ENCODE measurements at places on chromosomes 5 and 9.

- no peak for DNase-seq
Measured at GRCh38 chr5:45686620-45687019, 9.6 kb downstream of the HCN1 start.

GRCh38 chr5:138754699-138755057 is 1.5 kb downstream of the CTNNA1 start:
- no peak for DNase-seq

- DNase-seq = no peak
Measured at GRCh38 chr5:2282034-2282690, 399.4 kb upstream of the IRX4 start.

- no peak for DNase-seq
Measured at GRCh38 chr9:133487331-133487725, 8.4 kb upstream of the SLC2A6 start.

DNA sequence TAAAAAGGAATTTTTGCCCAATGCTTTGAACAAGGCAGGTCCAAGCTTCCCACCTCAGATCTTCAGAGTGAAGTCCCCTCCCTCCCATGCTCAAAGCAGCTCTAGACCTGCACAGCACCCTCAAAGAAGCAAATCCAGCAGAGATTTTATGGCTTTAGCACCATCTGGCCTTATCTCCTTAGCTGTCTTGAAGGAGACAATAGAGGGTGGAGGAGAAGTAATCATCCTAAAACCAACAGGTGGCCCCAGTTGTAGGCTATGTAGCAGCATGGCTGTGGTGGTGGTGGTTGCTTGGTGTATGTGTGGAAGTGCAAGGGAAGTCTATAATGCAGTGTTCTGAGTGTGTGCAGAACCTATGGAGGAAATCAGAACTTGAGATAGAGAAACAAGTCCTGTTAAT is 140.1 kb downstream of the GRIA1 start:
- no peak for DNase-seq

DNA sequence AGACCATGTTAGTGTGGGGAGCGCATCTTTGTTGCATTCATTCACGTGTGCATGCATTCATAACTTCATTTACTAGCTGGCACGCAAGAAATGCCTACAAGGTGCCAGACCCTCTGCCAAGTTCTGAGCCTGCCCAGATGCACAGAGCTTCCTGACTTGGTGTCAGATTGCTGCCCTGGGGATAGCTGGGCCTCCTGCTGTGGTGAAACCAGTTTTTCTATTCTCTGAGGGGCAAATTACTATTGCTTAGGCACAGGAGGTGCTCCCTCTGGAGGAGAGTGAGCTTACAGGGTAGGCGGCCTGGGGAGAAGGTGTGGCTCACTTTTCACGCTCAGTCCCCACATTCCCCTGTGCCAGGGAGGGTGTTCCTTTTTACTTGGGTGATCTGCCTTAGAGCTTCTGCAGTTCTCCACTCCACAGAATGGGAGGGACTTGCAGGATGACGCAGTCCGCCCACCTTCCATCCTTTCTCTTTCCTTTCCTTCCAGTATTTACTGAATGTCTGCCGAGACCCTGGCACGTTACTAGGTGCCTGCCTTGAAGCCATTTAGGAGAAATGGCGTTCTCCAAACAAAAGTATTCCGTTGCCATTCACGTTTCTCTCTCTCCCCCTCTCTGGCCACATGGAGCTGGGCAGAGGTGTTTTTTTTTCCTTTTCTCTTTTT is 27.9 kb upstream of the CTNNA1 start:
- DNase-seq = peak; percentile 51

GRCh38 chr9:92561374-92562330 is 25.9 kb upstream of the ECM2 start:
- no peak for DNase-seq

- DNase-seq = no peak
Measured at GRCh38 chr9:2583308-2584013, 38.1 kb upstream of the VLDLR start.

DNA sequence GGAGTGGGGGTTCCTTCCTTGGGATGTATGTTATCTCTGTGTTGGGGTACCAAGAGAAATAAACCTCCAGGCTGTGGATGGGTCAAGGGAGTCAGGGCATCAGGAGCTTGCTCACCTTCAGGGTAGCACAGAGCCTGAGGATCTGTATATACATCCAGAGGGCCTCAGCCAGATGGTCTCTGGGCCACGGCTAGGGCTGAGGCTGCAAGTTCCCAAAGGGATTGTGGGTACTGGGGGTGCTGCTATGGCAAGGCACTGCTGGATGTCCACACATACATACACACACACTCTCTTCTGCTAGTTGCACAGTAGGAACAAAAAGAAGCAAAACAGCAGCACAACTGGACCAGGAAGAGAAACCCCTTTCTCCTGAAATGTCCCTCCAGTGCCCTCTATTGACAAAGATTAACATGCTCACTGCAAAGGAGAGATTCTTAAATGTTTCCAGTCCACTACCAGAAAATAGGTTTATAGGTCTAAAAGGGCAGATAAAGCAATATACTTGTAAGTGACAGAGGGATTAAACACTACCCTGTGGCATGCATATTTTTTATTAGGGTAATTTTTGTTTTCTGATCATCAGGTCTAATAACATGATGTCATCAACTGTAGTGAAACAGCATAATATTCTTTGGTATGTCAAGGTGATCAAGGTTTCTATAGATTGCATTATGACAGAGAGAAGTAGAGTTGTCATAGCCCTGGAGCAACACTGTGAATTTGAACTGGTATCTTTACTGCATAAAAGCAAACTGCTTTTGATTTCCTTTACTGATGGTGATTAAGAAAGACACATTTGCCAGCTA is 56.3 kb upstream of the KCNN2 start:
- peak; percentile 46 for DNase-seq

DNA sequence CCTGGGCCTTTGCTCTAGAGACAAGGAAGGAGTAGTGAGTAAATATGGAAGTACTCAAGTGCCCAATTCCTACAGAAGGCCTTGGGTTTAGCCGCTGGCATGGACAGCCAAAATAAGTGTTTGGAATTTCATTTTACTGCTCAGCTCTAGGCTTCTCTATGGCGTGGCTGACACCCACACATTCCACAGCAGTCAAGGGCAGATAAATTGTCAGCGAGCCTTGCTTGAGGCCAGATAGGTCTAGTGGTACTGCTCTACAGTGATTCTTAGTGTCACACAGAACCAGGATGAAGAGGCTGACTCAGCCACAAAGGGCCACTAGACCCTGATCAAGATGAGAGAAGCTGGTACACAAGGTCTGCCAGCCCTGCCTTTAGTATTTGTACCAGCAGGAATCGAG is 111.0 kb upstream of the NFIB start:
- DNase-seq = no peak

- DNase-seq = no peak
Measured at GRCh38 chr9:74958587-74958986, 5.9 kb upstream of the C9orf40 start.

DNA sequence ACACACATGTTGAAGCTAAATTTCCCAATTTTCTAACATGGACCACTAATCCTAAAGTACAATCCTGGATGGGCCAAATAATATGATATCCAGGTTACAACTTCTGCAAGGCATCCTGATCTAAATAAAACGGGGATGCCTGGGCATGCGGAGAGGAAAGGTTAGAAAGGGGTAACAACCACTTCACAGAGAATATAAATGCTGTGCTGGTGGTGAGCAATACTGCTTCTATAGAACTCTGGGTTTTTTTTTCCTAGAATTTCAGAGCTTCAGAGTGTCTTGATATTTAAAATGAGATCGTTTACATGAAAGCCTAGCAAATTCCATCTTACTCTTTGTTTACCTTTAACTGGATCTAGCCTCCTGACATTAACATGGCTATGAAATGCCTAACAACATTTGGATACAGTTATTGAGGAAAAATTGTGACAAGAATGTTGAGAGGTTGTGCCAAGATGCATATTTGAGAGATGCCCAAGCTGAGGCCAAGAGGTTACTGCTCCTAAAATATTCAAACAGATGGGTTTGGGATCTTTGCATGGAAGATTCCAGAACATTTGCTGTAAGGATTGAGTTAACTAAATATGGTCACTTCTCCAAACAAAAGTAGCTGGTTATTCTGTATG is 22.4 kb downstream of the TNFAIP8 start:
- DNase-seq = no peak

DNA sequence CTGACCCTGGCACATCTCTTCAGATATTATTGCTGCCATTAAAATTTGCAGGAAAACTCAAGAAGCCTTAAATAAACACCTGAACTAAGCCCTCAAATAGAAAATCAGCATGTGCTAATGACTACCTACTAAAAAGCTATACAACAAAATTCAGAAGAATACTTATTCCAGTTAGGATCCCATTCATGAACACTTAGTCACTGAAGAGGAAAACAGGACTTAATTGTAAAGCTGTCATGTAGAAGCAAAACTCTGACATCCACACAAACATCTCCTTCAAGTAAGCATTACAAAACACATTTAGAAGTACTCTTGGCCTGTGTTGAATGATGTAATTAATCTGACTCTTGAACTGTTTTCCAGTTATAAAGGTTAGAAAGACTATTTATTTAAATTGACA is 19.9 kb downstream of the ELL2 start:
- DNase-seq = no peak

- DNase-seq = no peak
Measured at GRCh38 chr5:93461756-93462155, 119.3 kb downstream of the NR2F1-AS1 start.

- DNase-seq = no peak
Measured at GRCh38 chr9:124264823-124265233, 7.1 kb downstream of the NEK6 start.

DNA sequence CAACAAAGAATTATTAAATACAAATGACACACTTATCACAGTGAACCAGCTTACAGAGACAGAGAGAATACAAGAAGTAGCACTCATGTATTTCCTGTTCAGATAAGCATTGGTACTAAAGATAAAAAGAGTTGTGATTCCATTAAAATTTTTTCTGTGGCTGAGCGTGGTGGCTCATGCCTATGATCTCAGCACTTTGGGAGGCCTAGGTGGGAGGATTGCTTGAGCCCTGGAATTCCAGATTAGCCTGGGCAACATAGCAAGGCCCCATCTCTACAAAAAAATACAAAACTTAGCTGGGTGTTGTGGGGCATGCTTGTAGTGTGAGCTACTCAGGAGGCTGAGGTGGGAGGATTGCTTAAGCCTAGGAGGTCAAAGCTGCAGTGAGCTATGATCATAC is 32.9 kb downstream of the FCHO2 start:
- no peak for DNase-seq

- no peak for DNase-seq
Measured at GRCh38 chr9:69097064-69097463, 61.5 kb downstream of the FXN start.

GRCh38 chr9:7342229-7342628 is 457.3 kb downstream of the DMAC1 start:
- no peak for DNase-seq

- no peak for DNase-seq
Measured at GRCh38 chr5:137995077-137995748, 37.7 kb downstream of the FAM13B start.

GRCh38 chr5:146451411-146451810 is 4.3 kb downstream of the TCERG1 start:
- no peak for DNase-seq

- no peak for DNase-seq
Measured at GRCh38 chr5:155293605-155294178, 280.1 kb downstream of the KIF4B start.

- DNase-seq = peak; percentile 53
Measured at GRCh38 chr9:5492965-5493678, 17.2 kb upstream of the PDCD1LG2 start.

GRCh38 chr9:128690684-128691034 is 1.6 kb downstream of the SET start:
- peak; percentile 37 for DNase-seq

GRCh38 chr5:139275956-139276355 is 17.6 kb upstream of the MATR3 start:
- peak; percentile 53 for DNase-seq

DNA sequence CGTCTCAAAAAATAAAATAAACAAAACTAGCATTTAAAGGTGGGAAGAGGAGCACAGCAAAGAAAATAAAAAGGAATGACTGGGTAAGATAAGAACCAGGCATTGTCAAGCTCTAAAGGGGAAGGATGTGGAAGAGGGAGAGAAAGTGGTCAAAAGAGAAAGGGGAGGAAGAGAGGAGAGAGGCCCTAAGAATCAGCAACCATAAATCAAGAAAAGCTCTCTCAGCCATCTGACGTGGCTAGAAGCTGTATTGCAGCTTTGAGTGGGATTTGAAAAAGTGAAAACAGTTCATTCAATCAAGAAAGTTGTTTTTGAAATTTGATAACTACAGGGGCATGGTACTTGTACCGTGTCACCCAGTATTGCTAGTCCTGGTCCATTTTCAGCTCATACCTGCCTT is 45.4 kb upstream of the F2R start:
- DNase-seq = no peak

DNA sequence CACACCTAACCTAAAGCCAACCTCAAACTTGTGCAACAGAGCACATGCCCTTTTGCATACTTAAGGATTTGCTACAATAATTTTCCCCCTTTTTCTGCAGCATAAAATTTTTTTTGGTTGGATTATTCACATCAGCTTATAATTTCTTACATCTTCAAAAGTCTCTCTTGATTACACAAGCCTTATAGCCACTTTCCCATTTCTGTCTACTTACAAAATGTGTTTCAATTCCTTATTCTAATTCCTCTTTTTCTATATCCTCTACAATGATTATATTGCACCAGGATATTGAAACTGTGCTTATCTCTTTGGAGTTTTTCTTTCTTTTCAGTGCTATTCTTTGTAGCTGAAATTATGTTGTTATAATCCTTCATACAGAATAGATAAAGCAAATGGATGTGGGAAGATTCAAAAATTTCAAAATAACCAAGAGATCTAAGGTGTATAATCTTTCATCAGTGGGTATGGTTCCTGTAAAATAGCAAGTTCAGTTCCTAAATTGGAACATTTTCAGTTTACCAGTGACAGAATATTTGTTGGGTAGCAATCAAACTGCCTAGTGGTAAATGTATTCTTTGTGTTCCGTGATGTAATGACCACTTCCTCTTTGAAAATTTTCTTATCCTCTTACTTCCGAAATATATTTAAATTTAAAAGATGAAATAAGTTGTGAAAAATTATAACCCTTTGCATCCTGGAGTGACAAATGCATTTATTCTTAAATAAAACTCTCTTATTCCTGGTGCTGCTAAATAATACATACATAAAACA is 386.8 kb upstream of the CHD1 start:
- no peak for DNase-seq

DNA sequence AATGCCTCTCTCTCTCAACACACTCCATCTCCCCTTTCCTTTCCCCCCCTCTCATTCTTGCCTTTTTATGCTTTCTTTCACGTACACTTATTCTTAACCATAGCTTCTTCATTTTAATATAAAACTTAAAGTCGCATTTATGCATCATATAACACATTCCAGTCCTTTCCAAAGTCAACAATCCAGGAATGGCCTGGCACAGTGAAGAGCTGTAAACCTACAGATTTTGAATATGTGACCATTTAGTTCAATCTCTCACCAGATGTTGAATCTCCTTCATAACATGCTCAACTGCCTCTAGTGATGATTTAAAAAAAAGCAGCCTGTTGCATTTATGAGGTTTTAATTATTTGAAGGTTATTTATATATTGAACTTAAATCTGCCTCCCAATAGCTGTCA is 186.2 kb upstream of the GRAMD2B start:
- no peak for DNase-seq
